ENCODE measurements at places on chromosomes 7 and 10.

DNA sequence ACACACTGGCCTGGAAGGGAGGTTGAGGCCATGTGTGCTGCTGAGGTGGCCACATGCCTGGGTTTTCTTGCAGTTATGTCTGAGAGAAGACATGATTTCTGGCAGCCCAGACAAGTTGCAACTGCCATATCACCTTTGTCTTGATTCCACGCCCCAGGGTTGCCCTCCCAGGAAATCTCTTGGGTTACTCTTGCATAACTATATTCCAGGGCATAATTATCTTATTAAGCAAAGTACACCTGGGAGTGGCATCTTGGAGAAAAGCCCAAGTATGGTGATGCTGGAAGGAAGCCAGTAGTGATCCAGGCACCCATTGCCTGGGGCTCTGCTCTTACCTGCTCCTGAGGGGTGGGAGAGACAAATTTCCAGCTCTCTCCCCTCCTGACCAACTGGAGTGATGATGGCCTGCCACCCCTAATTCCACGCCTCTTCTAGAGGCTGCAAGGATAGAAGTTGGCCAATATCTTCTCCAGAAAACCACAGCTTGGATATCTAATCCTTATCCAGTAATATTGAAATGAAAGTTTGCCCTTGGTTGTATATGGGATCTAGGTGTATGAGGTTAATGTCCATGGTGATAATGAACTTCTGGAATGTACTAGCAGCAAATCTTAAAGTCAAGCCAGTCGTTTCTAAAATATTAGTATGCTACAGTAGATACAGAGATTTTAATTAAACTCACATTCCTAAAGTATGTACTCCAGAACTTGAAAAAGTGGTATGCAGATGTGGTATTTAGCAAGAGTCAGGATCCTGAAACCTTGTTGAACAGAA lies 5.0 kb downstream of the AKR1B10 start:
- DNase-seq, result no peak

DNA sequence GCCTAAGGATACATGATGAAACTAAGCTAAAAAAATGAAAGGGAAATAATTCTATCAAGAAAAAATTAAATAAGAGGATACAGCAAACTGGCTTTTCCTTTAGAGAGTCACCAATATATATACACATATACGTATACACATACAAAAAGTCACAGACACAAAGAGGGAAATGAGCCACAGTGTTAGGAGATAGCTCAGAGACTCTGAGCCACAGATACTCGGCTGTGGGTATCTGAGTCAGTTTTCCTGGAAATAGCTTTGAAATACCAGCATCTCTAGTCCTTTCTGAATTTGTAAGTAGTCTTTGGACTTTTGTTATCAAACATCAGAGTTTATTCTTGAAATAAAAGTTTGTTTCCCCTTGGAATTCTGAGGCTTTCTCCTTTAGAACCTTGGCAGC lies 111.8 kb downstream of the TBXAS1 start:
- no peak for DNase-seq

GRCh38 chr10:9824631-9825071 lies 1193.0 kb upstream of the CELF2 start:
- no peak for DNase-seq

GRCh38 chr7:143292876-143293275 lies 4.7 kb downstream of the CASP2 start:
- DNase-seq, result no peak

- no peak for DNase-seq
Observed at GRCh38 chr7:135352285-135352684, 118.6 kb downstream of the STRA8 start.

DNA sequence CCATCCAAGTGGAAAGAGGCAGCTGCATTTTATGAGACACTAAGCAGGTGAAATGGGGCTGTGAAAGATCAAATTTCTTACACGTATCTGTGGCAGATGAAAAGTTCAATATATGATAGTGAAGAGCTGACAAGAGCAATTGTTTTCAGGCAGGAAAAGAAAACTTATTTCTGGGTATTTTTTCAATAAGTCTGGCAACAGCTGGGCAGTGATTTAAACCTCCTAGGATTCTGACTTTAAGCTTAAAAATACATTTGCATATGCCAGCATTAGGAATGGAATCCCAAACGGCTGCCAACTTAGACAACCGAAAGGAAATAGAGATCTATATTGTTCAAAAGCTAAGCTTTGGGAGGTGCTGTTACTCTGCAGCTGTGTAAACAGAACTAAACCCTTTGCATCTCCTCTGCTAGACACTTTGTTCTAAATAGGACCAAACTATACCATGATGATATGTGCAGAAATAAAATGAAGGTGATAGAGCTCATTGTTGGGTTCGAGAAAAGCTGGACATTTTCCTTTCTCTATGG lies 26.1 kb downstream of the DYNC1I1 start:
- no peak for DNase-seq

GRCh38 chr10:70558871-70559810 lies 43.4 kb downstream of the PRF1 start:
- DNase-seq, result peak; percentile 52

DNA sequence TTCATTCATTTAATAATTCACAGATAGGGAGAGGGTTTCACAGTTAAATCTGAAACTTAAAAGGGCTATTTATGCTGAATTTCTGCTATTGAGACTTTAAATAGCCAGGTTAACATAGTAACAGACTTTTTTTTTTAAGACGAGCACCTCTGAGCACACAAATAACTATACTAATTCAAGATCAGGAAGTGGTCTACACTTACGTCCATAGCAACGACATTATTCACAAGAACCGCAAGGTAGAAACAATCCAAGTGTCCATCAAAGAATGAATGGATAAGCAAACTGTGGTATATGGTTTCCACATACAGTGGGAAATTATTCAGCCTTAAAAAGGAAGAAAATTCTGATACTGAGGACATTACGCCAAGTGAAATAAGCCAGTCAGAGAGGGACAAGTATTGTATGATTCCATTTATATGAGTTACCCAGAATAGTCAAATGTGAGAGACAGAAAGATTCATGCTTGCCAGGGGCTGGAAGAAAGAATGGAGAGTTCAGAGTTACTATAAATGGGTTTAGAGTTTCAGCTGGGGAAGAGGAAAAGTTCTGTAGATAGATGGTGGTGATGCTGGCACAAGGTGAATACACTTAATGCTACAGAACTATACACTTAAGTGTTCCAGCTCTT lies 140.3 kb upstream of the LAMB4 start:
- no peak for DNase-seq

DNA sequence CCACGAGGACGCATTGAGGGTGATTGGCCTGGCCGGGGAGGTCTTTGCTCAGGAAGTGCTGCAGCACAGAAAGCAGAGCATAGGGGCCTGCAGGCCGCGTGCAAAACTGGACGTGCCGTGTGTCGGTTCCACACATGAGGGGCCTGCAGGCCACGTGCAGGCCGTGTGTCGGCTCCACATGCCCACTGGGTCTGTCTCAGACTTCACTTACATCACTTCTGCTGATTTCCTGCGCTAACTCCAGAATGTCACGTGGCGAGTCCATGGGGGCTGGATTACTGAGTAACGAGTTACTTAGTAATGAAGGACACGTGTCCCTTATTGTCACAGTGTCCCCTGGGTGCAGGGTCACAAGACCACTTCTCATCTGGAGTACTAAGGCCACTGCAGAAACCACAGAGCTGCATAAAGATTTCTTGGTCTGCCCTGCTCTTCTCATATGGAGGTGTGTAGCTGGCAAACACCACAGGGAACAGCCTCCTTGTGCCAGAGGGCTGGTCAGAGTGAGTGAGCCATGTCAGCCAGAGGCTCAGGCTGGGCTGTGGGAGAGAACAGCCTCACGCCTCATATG lies 60.8 kb downstream of the GDI2 start:
- no peak for DNase-seq

- no peak for DNase-seq
Observed at GRCh38 chr7:45574416-45574668, 174 bp downstream of the ADCY1 start.

DNA sequence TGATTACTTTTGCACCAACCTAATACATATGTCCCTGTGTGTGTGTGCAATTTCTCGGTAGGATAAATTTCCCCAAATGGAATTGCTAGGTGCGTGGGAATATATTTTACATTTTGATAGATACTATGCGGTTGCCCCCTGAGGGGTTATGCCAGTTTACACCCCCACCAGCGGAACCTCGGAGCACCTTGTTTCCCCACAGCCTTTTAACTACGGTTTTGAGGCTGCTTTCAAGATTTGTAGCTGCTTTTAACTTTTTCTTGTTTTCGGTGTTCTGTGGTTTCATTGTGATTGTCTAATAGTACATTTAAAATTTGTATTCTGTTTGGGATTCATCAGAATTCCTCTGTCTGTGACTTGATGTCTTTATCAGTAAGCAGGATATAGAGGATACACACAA lies 22.0 kb downstream of the PROSER2 start:
- no peak for DNase-seq

- no peak for DNase-seq
Observed at GRCh38 chr7:30237271-30237695, 47.1 kb upstream of the ZNRF2 start.

DNA sequence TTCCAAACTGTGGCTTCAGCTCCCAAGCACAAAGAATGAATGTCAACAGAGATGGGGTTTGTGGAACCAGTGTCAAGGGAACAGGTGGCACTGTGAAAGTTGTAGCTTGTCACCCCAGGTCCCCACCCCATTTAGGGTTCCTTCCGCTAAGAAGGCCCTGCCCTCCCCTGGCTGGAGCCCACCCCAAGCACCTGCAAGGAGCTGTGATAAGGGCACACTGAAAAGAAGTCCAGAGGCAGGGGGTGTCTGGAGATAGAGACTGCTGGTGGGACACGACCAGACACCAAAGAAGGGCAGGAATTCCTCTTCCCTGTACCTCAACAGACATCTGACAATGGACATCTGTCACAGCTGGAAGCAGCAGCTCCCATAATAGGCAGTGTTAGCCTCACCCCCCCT lies 4.5 kb downstream of the GRID1 start:
- DNase-seq, result no peak

All from T-helper 9 cell (primary cell).